Kidney tubule cell (primary cell): ENCODE measurements at places on chromosomes 4 and X.

- DNase-seq, result peak; percentile 72
These were observed 1.5 kb downstream of the BRWD3 start for GRCh38 chrX:80807992-80808735.

DNA sequence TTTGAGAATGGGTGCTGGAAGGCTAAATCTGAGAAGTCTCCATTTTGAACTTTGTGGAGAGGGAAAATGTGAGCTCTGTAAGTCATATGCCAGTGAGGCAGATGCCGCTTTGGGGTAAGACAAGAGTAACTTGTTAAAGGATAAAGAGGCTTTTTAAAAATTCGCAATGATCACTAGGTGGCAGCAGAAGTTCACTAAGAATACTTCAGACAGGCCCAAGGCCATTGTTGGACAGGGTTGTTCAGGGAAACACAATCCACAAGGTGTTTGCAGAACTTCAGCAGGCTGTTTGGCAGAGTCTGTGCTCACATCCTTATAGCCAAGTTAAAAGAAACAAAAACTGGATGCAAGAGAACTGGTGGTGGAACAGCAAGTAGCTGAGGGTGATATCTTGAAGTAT lies 13.7 kb upstream of the PIGA start:
- DNase-seq, result peak; percentile 60

- DNase-seq, result peak; percentile 46
These were observed 1415.8 kb upstream of the TENM3 start for GRCh38 chr4:180827232-180828009.

- no peak for DNase-seq
These were observed 127.0 kb downstream of the IL15 start for GRCh38 chr4:141763374-141763773.

DNA sequence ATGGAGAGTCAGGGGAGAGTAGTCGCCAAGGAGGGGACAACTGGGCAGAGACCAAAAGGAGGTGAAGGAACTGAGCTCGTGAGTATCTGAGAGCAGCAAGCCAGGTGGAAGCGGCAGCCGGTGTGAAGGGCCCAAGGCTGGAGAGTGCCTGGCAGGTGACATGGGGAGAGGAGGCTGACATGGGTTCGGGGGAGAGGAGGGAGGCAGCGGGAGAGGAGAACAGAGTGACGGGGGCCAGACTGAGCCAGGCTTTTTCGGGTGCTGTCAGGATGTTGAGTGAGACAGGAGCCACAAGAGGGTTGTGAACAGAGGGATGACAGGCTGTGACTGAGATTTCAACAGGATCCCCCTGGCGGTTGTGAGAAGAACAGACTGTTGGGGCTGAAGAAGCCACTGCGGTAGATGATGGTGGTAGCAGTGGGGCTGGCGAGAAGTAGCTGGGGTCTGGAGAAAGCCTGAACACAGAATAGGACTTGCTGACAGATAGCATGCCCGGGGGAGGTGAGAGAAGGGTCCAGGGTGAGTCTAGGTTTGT lies 5.7 kb downstream of the ELK1 start:
- no peak for DNase-seq

DNA sequence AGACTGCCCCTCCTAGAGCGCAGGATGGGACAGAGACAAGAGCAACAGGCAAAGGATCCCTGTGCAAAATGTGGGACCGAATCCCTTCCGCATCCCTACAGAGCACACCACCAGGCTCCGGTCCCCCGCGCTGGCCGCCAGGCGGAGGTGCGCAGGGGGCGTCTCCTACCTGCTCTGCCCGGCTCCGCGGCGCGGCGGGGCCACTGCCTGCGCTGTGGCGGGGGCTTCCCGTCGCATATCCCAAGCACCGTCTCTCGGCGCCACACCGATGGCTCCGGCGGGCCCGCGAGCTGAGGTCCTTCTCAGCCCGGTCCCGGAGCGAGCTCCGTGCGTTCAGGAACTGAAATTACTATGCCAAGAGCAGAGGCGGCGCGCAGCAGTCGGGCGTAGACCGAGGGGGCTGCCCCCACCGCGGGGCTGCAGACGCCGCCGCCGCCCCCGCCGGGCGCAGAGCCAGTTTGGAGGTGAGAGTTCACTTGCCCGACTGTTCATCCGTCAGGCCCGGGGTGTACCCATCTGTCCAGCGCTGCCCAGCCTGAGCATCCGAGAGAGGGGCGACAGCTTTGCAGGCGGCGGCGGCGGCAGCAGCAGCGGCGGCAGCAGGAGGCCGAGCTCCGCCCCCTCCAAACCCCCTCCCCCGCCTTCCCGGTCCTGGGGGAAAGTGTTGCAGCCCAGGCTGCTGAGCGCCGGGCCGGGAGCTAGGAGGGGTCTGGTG lies at the start of gene GPRIN3:
Gene GPRIN3 (minus strand): TSS at position 355 of the 715 bp plus-strand sequence. CDS start 57,690 bp downstream, outside the sequence.
- peak; percentile 35 for DNase-seq

DNA sequence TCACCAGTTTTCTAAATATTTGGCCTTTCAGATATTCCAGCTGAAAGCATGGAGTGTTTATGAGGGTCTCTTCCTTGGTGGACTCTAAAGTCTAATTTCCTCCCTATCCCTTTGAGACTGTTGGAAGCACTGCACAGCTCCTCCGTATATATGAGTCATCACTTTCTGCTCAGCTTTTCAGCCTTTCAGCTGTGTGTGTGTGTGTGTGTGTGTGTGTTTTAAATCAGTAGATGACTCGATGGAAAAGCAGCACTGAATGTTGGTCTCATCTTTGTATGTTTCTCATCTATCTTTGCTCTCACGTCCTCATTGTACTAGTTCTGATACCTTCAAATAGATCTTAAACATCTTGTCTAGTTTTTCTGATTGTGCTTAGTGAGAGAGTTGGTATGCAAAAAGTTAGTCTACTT lies 81.6 kb downstream of the ZFX start:
- DNase-seq, result peak; percentile 82

GRCh38 chr4:22500128-22500611 lies 15.7 kb downstream of the ADGRA3 start:
- DNase-seq, result peak; percentile 33

DNA sequence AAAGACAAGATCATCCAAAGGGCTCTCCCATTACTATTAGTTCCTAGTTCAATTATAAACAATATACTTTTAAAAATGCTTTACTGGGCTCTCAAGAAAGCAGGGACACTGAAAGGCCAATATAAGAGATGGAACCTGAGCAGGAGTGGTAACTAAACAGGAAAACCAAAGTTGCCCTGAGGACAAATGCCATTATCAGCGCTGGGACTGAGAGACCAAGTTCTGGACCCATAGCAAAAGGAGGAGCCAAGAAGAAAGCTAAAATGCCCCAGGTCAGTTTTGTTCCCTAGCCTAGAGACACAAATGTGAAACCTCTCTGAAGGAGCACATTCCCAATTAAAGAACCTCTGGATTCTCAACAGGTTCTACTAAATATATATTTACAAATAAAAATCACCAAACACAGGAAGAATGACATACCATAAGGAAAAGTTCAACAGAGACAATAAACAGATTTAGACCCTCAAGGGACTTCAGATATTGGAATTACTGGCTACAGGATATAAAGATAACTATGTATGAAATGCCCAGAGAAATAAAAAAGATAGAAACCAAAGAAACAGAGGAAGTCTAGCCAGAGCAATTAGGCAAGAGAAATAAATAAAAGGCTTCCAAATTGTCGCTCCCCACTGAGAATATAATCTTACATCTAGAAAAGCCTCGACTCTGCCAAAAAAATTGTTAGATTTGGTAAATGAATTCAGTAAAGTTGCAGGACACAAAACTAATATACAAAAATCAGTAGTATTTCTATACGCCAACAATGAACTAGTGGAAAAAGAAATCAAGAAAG lies 67.1 kb downstream of the KLHL8 start:
- no peak for DNase-seq

- no peak for DNase-seq
These were observed 65.7 kb upstream of the WDR17 start for GRCh38 chr4:175999944-176000343.

DNA sequence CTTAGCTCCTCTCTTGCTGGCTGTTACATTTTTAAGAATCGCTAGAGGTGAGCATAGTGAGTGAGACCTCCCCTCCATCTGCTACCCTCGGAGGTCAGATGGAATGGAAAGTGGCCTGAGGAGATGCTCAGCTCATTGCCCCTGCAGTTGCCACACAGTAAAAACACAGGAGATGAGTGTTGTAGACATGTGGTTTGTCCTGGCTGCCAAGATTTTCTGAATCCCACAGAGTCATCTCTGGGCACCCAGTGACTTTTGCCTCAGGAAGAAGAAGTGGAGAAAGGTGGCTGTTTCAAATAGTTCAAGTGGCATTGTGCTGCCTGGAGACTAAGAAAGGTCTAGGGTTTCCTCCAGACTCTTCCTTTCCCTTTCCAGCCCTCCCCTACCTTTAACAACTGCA lies 271.0 kb downstream of the STK32B start:
- no peak for DNase-seq

- no peak for DNase-seq
These were observed 273.0 kb downstream of the PPP3CA start for GRCh38 chr4:101074326-101074725.

DNA sequence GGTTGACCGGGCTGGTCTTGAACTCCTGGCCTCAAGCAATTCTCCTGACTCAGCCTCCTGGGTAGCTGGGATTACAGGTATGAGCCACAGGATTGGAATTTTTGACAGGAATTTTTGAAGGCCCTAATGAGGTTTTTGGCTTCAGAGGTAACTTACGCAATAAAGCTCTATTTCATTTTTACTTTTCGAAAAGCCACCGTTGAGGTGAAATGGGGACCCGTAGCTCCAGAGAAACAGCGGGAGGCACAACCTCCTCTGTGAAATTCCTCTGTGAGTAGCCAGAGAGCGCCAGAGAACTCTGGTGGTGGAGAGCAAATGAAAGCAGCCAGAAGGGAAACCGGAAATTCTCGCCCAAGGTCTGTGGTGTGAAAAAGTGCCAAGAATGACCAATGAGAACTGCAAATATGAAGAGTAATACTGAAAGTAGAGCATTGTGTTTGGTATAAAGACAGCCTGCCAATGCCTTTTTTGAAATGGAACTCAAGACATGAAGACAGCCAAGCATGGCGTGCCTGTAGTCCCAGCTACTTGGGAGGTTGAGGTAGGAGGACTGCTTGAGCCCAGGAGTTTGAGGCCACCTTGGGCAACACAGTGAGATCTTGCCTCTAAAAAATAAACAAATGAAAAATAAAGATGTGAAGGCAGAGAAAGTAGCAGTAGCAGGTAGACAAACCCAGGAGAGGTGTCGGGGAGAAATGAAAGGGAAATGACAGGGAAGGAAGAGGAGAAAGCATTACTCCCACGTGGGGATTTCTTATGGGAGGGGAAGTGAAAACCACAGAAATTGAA lies 33.0 kb upstream of the TMEM131L start:
- DNase-seq, result peak; percentile 61

DNA sequence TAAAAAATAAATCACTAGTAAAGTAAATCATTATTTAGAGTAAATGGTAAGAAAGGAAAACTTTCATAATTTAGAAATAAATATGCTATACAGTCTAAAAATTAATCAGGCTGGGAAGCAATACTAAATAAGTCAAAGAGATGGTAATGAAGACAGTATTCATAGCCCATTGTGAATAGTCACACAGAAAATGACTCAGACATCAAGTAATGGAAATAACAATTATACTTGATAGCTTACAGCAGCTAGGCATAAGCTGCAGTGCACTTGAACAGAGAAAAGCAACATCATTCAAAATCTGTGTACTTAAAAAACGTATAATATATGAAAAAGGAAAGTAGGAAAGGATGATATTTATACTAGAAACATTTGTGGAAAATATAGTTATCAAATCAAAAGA lies 642.5 kb upstream of the GNPDA2 start:
- DNase-seq, result no peak

- DNase-seq, result no peak
These were observed 252.7 kb downstream of the SPRY1 start for GRCh38 chr4:123649250-123649644.

DNA sequence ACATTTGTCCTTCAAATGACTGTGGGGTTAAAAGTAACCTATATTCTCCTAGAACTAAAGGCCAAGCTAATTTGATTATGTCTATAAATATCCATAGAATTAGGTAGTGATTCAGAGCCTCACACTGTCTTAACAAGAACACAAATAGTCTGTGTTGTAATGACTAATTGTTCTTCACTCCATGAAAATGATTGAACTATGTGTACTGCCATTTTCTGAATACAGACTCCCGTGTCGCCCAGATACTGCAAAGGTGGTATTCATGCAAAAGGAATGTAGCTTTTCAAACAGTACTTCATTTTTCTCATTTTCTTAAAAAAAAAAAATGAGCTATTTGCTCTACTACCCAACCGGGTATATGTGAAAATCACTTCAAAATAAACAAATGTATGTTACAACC lies 11.3 kb upstream of the PHKA2 start:
- DNase-seq, result peak; percentile 51

- DNase-seq, result no peak
These were observed 9.7 kb upstream of the KLF3 start for GRCh38 chr4:38654273-38654672.

- no peak for DNase-seq
These were observed 41.7 kb downstream of the RFC1 start for GRCh38 chr4:39324446-39324845.

DNA sequence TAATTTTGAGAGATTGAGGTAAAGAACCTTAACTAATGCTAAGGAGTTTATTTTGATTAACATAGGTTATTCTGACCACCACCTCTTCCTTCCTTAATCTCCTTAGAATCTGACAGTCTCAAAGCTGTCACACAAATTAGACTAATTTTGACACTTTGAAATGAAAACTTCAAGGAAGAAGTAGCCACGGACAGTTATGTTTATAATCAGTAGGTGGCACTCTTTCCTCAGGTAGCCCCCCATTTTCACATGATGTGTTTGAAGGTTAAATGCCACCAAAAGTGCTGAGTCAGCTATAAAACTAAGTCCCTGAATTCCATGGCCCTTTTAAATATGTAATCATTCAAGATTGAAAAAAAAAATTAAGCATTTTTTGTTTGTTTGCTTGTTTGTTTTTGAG lies 22.4 kb downstream of the TMEM33 start:
- peak; percentile 42 for DNase-seq

- DNase-seq, result no peak
These were observed 23.1 kb upstream of the PROM1 start for GRCh38 chr4:16106956-16107355.

DNA sequence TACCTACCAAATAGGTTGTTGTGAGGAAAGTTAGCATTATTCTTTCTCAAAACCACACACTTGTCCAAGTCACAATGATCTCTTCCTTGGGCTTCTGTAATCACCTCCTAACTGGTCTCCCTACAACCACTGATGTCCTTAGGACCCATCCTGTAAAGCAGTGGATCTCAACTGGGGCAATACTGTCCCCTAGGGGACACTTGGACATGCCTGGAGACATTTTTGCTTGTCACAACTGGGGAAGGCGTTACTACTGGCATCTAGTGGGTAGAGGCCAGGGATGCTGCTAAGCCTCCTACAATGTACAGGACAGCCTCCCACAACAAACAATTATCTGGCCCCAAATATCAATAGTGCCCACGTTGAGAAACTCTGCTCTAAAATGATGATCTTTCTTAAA lies 118.7 kb upstream of the AP1S2 start:
- DNase-seq, result peak; percentile 56
